ENCODE measurements at places on chromosomes 4 and X.

DNA sequence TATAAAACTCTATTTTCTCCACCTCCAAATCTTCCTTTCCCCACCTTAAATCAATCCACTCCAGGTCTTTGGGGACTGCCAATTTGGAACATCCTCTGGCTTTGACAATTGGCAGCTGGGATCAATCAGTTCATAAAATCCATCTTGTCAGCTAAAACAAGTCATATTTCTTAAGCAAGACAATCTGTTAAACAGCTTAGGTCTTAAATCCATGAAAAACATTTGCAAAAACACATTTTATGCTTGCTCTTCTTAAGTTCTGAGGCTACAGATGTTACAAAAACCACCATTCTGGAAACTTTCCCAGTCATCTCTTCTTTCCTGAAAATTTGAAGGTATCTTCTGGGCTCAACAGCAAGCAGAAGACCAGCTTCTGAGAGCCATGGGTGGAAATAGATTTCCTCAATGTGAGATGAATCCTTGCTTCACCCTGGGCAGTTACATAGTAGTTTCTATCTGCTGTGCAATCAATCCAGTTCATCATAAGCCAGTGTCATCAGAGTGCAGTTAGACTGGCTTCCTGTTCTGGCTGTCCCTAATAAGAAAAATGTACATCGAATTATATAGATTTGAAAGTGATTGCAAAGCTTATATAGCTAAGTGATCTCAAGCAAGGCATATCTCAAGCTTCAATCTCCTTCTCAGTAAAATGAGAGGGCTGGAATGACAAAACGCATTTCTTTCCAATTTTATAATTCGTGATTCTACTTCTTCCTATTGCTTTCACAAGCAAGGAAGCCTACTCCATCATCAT is 402.7 kb upstream of the INTU start:
- DNase-seq: no peak

- DNase-seq: no peak
Measured at GRCh38 chrX:131745942-131746489, 202.1 kb downstream of the OR13H1 start.

- no peak for DNase-seq
Measured at GRCh38 chr4:151304226-151304625, 21.2 kb downstream of the SH3D19 start.

DNA sequence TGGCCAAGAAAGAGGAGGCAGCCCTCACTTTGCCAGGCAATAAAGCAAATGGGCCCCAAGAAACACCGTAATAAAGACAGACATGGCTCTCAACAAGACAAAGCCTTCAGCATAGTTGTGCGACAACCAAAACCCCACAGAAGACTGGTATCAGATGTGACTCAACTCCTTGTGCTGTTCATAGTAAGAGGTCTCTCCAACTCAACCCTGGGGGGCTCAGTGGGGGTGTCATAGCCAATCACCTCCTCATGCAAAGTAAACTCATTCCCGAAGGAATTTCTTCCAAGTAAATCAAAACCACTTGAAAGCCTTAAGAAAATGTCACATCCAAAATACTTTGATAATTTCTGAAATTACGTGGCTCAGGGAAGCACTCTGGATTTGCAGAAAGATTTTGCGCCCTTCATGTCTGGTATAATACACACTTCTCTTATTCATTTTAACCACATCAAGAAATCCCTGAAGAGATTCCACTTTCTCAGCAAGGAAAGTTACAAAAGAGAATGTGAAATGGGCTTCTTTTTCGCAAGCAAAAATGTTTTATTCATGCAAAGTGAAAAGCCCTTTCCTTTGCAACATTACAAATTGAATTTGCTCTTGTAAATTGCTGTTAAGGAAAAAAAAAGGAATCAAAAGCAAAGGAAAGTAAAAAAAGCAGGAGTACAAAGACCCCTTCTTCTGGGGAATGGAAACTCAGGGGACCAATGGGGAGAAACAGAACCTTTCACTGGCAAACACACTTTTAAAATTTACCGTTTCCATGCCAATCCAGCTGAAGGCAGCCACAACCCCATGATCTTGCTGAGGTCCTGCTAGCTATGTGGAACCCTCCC is 137.4 kb downstream of the NSUN7 start:
- DNase-seq: no peak

GRCh38 chrX:103549916-103550315 is 30.6 kb upstream of the RAB40A start:
- DNase-seq: no peak

- no peak for DNase-seq
Measured at GRCh38 chrX:18575744-18576143, 96.2 kb downstream of the RS1 start.

DNA sequence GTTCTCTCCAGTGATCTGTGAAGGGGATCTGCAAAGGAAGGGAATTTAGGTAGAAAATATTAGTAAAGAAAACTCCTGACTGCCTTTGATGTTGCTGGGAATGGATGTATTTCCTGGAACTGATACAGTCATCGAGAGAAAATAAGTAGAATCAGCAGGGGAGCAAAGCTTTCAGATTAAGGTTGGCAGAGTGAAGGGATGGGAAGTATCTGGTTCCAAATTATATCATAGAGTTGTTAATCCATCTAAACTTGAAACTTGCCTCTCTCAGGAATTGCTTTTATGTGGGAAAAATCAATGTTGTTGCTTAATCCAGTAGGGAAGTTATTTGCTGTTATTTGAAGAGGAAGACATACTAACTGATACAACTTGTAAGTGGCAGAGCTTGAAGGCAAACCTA is 19.3 kb downstream of the EPHA5 start:
- no peak for DNase-seq

GRCh38 chr4:79662651-79663050 is 254.6 kb upstream of the GK2 start:
- DNase-seq: no peak

DNA sequence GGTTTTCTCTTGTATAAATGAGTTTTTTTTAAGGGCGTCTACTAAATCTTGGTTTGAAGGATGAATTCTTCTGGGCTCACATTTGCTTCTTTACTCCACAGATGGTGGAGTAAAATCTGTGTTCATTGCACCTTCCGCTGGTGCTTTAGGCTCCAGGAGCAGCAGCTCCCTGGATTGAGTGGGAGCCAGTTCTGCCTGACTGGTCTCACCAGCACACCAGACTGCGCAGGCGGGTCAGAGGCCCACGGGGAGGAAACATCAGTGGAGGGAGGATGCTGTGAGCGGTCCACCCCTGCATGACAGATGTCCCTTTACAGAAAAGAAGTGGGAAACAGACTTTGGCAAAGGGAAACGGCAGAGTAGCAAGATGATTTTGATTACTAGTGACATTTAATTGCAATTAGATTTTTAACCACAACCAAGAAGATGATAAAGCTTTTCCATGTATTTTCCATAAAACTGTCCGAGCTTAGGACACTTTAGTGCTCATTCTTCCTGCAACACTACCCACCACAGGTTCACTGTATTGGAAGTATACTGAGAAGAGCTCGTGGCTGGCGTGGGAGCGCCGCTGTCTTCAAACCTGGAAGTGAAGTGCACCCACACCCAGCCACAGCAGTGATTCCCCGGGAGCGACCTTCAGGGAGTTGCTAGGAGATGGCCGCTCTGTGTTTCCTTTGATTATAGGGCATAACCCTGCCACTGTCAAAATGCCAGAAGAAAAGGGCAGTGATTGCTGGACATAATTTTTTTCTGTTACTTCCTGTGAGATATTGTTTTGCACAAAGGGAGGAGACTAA is 95.2 kb downstream of the SORBS2 start:
- DNase-seq: peak; percentile 65

DNA sequence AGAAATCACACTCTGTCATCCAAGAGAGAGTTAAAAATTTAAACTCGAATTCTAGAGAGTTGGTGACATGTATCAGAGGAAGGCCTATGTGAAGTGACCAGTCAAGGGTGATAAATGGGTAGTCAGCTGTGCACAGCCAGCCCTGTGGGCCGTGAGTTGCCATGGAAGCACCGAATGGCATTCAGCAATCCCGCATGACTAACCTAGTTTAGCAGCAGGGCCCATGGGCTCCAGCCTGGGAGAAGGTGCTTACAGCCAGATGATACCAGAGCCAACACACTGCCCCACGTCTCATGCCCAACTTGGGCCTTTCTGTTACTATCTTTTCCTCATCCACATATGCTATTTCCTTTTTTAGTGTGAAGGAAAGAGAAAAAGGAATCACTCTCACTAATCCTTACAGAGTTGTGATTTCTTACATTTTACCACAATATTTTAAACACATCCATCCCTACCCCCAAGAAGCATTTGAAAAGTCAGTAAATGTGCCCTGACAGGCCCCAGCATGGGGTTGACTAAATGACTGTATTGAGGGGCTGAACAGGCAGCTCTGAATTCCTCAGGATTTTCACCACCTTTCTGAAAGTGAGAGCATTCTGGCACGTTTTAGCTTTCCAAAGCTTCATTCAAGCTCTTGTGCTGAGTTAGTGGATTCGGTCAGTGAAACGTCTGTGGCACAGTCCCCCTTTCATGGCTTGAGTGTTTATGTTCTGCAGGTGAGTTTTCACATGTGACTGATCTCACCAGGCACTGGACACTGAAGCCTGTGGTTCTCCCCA is 104.2 kb downstream of the AFF1 start:
- peak; percentile 67 for DNase-seq

GRCh38 chrX:40100537-40101429 is 3.0 kb upstream of the BCOR start:
- DNase-seq: no peak

GRCh38 chr4:53365121-53365485 is 758 bp downstream of the SCFD2 start:
- no peak for DNase-seq

DNA sequence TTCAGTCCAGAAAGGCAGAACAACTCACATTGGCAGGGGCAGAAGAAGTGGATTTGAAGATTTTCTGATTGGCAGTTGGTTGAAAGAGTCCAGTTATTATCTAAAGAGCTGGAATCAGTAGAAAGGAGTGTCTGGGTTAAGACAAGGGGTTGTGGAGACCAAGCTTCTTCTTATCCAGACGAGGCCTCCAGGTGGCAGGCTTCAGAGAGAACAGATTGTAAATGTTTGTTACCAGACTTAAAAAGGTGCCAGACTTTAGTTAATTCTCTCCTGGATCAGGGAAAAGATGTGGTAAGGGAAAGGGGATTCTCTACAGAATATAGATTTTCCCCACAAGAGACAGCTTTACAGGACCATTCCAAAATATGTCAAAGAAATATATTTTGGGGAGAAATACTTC is 36.7 kb upstream of the TLR3 start:
- no peak for DNase-seq

GRCh38 chr4:7359400-7360062 is 75.2 kb downstream of the PSAPL1 start:
- DNase-seq: no peak

DNA sequence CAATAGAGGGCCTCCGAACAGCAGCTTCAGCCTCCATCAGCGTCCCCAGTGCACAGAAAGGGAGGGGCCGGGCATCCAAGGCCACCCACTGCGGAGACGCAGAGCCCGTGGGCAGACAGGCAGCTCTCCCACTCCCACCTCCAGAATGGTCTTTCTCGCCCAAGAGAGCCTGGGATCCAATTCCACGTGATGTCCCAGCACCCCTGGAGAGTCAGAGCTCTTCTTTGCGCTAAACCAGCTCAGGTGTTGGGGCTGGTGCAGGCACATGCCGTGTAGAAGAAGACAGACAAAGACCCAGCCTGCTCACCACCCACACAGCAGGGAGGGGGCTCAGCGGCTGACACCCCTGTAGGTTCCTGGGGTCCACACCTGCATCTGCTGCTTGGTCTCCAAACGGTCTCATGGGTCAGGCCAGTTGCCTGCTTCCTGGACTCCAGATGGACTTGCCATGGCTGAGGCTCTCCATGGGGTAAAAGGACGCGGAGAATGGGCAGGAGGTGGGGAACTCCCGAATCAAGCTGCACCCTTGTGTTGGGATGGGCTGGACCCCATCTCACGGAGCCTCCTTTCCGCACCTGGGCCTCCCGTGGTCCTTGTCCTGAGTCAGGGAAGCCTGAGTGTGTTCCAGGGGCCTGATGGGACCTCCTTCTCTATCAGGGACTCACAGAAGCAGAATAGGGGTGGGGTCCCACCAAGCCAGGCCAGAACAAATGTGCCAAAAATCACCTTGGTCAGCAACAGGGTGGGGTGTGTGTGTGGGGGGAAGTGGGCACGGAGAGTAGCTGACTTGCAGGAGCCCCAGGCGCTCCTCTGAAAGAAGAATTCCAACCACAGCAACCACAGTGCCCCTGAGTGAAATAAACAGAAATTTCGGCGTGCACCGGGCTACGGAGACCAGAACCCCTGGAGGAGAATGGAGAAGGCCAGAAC is 11.6 kb upstream of the ASMTL start:
- DNase-seq: no peak

DNA sequence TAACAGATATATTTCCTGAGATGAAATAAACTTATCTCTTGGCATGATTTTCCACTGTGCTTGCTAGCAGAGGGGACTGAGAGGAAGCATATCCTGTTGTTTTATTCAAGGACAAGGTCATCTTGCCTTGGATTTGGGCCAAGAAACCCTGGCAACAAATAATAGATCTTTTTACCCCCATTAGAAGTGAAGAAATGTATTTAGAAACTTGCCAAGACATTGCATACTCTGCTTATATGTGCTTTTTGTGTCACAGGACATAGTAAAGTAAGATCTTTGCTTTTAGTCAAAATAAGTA is 170.2 kb downstream of the RAPGEF2 start:
- DNase-seq: no peak

GRCh38 chr4:46389301-46389775 is 590 bp downstream of the GABRA2 start:
- peak; percentile 24 for DNase-seq

DNA sequence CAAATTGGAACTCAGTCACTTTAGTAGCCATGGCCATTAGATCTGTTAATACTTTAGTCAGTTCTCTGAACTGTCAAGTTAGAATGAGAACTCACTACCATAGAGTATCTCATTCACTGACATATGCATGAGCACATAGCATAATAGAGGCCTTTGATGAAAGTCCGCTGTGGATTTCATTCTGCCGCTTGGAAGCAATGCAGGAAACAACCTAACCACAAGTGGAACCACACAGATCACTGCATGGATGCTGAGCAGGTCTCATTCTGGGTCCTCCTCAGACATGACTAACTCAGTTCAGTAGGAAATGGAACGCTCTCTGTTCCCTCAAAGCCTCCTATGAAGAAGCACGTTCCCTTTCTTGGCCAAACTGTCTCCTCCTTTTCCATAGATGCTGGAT is 1624.8 kb upstream of the TENM3 start:
- DNase-seq: no peak
